ENCODE measurements at places on chromosomes 13 and 19.
A peak's percentile ranks its signal among the peaks of the same experiment; 100 is the strongest.

GRCh38 chr19:49913720-49914119, 15.3 kb upstream of the ATF5 start:
- ATAC-seq = no peak

- no peak for ATAC-seq
Observed at GRCh38 chr19:42174188-42174587, 41.9 kb upstream of the POU2F2 start.

GRCh38 chr19:35740423-35741202, 1.6 kb downstream of the IGFLR1 start:
- peak; percentile 80 for ATAC-seq

- no peak for ATAC-seq
Observed at GRCh38 chr19:2118438-2118837, 21.7 kb downstream of the IZUMO4 start.

GRCh38 chr19:46009530-46010510, 13.0 kb downstream of the PGLYRP1 start:
- ATAC-seq = no peak

- peak; percentile 25 for ATAC-seq
Observed at GRCh38 chr13:40665126-40666044, 1.1 kb downstream of the FOXO1 start.

DNA sequence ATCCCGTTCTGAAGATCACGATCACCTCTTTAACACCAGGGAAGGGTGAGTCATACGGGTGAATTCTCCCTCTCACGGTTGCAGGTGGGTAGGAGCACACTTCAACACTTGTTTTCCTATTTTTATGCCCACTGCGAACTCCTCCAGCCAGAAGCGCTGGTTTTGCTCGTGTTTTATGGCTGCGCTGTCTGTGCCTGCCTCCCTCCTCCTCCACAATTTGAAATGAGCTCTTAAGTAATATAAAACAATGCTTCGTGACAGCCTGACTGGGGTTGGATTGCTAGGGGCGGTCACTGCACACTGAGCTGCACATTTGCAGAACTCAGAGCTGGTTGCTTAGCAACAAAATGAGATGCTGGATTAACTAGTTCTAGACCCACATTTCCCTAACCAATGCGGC, 12.9 kb downstream of the CCDC70 start:
- no peak for ATAC-seq

- peak; percentile 78 for ATAC-seq
Observed at GRCh38 chr19:12985049-12985776, 10.1 kb upstream of the NFIX start.

DNA sequence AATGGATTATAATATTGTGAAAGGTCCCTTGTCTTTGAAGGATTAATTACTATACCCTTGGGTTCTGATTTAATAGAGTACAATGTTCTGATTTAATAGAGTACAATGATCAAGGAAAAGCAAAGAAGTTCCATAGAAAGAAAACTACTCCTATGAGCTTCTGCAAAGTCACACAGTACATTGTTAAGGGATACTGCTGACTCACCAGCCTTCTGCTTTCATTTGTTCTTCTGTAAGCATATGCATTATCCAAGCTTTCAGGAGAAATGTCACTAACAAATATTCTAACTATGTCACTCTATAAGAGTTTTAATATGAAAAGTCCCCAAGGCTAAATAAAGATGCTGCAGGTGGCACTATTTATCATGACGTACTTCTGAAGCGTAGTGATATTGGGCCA, 396.7 kb downstream of the RFC3 start:
- no peak for ATAC-seq

DNA sequence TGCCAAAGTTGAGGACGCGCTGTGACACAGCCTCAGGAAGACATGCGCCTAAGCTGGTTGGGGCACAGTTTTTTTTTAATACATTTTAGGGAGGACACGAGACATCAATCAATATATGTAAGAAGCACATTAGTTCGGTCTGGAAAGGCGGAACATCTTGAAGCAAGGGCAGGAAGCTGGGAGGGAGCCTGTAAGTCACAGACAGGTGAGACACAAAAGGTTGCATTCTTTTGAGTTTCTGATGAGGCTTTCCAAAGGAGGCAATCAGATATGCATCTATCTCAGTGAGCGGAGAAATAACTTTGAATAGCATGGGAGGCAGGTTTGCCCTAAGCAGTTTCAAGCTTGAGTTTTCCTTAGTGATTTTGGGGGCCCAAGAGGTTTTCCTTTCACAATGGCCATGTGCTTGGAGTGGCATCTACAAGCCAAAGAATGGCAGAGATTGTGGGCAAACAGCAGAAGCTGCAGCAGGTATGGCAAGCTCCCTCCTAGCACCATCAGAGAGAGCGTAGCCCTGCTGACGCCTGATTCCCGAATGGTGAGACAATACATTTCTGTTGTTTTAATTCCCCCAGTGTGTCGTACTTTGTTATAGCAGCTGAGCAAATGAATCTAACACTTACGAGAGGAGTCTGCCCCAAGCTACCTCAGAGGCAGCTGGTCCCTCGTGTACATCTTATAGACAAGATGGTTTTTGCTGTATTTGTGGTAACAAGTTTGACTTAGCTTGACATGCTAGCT, 99.5 kb upstream of the TMTC4 start:
- ATAC-seq = no peak

GRCh38 chr13:45353895-45354294, 12.9 kb upstream of the TPT1 start:
- peak; percentile 48 for ATAC-seq

DNA sequence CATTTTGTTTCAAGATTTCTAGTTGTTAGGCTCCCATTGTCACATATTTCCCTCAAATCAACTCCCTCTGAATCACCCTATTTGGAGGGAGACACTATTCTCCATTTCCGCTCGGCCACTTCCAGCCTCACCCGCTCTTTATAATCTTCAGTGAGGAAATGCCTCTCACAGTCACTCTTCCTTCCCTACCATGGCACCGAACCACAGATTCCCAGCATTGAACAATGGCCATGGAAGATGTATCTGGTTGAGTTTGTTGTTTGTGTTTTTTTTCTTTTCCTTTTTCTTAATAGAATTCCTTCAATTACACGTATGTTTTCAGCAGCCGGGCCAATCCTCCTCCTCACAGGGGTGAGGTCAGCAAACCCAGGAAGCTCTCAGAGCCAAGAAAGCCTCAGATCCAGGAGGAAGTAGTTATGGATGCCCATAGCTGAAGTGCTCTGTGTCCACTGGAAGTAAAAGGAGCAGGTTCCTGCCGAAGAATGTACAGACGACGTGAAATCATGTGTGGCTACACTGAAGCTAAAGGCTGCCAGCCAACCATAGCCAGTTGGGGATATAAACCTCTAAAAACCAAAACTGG, 472.1 kb downstream of the FOXO1 start:
- ATAC-seq = no peak

GRCh38 chr13:98409281-98409680, 167.6 kb downstream of the STK24 start:
- ATAC-seq = no peak

- ATAC-seq = no peak
Observed at GRCh38 chr13:91464336-91464735, 65.9 kb downstream of the GPC5 start.

DNA sequence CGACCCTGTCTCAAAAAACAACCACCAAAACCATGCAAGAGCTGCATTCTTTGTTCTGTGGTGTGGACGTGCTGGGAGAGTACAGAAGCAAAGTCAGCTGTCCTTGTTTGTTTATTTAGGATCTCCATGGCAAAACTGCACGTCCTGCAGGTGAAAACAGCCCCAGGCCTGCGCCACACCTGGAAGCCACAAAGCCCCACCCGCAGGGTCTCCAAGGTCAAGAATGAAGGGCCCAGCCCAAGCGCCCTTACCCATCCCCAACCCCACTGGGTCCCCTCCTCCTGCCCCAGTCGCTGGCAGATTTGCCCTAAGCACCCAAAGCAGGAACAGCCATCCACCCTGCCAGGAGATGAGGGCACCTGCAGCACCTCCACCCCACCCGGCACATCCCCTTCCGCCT, 10.5 kb downstream of the MBD3 start:
- no peak for ATAC-seq

GRCh38 chr13:29541400-29541799, 54.1 kb downstream of the SLC7A1 start:
- no peak for ATAC-seq

- no peak for ATAC-seq
Observed at GRCh38 chr13:33722216-33722915, 95.6 kb upstream of the RFC3 start.

DNA sequence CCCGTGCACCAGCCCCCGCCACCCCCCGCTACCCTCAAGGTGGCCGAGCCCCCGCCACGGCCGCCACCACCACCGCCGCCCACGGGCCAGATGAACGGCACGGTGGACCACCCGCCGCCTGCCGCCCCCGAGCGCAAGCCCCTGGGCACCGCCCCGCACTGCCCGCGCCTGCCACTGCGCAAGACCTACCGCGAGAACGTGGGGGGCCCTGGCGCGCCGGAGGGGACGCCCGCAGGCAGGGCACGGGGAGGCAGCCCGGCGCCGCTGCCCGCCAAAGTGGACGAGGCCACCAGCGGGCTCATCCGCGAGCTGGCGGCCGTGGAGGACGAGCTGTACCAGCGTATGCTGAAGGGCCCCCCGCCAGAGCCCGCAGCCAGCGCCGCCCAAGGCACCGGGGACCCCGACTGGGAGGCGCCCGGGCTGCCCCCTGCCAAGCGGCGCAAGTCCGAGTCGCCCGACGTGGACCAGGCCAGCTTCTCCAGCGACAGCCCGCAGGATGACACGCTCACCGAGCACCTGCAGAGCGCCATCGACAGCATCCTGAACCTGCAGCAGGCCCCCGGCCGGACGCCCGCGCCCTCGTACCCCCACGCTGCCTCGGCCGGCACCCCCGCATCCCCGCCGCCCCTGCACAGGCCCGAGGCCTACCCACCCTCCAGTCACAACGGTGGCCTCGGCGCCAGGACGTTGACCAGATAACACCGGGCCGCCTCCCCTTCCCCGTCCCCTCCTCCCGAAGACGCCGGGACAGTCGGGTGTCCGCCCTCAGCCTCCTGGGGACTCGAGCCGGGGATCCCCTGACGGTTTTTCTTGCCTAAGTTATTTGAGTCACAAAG, 11.3 kb upstream of the EHD2 start:
- ATAC-seq = peak; percentile 58

DNA sequence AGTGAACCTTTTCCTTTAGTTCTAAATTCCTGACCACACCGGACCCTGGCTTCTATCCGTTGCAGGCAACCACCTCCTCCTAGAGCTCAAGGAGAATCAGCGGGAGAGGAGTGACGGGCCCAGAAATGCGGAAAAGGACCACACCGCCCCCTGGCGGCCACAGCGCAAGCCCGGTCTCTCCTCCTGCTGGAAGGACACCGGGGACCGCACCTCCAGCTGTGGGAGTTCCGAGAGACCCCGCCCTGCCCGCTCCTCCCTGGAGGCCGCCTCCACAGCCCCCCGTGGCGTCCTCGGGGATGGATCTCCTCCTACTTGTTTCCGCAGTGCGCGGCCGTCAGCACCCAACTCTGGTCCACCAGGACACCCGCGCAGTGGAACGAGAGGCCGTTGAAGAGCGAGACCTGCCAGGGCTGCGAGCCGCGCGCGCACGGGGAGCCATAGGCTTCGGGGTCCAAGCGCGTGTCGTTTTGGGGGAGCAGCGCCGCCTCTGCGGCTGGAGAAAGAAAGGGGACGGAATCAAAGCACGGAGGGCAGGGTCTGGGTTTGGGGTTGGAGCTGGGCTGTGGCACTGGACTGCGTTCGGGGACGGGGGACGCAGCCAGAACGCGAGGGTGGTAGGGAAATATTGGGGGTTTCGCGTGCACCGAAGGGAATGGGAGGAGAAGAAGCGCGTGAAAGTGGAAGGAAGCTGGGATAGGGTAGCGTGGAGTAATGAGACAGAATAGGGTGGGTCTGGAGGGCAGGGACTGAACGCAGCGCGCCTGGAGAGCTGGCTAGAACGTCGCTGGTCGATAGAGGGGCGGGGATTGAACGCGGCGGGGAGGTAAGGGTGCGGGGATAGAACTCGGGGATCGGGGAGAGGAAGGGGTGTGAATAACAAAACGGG, 2.5 kb downstream of the KLK10 start:
- no peak for ATAC-seq

DNA sequence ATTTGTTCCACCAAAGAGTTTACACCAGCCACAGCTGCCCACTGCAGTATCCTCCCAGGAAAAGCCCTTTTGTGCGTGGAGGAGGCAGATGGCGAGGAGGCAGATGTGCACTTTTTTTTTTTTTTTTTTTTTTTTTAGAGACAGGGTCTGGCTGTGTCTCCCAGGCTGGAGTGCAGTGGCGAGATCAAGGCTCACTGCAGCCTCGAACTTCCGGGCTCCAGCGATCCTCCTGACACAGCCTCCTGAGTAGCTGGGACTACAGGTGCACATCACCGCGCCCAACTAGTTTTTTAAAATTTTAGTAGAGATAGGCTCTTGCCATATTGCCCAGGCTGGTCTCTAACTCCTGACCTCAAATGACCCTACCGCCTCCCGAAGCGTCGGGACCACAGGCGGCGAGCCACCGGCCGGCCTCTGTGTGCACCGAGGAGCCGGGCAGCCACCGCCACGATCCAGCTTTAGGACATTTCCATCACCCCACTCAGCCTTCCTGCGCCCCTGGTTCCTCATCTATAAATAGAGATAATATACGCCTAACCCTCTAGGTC, 563 bp upstream of the PDCD5 start:
- peak; percentile 49 for ATAC-seq

DNA sequence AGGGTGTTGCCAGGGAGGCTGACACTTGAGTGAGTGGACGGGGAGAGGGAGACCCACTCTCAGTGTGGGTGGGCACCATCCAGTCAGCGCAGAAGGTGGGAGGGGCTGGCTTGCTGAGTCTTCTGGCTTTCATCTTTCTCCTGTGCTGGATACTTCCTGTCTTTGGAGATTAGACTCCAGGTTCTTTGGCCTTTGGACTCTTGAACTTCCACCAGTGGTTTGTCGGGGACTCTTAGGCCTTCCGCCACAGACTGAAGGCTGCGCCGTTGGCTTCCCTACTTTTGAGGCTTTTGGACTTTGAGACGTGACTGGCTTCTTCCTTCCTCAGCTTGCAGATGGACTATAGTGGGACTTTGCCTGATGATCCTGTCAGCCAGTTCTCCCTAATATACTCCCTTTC, 4.3 kb upstream of the LENG8 start:
- no peak for ATAC-seq

GRCh38 chr19:19217099-19217498, 5.3 kb downstream of the NCAN start:
- no peak for ATAC-seq

DNA sequence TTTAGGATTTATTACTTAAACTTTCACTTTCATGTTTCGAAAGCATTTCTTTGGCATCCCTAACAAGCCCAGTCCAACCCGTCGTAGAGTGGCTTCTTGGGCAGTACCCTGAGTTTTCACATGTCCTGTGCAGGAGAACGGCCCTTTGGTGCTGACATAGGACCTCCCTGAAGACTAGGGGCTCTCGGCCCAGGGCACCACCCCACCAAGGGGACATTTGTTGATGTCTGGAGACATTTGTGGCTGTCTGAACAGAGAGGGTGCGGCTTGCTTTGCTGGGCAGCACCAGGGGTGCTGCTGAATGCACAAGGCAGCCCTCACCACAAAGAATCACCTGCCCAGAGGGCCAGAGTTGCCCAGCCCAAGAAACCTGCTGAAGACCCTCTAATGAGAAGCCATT, 30.6 kb downstream of the CUL4A start:
- no peak for ATAC-seq

DNA sequence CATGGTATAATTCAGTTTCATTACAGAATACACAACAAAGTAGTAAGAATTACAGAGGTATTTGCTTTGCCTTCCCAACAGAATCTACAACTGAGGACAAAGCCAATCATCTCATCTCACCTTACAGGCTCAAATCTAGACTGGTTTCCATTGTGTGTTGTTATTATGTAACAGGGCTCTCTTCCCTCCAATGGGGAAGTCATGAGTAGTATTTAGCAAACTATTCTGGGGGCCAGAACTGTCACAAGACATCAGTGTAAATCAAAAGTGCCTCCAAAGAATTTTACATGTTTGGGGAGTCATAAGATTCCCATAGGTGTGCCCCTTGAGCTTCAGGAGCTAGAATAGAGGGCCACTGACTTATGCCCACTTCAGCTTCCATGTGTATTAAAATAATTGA, 187.0 kb upstream of the EDNRB start:
- no peak for ATAC-seq

Data from stimulated activated memory B cell treated with anti-CD40 and anti-IgM and Interleukin-4, amounts not matched to agents 10 μg/mL and 1 μg/mL and 100 μg/mL, for 72 hours (primary cell).